ENCODE measurements at places on chromosomes 7 and 10.
A peak's percentile ranks its signal among the peaks of the same experiment; 100 is the strongest.

DNA sequence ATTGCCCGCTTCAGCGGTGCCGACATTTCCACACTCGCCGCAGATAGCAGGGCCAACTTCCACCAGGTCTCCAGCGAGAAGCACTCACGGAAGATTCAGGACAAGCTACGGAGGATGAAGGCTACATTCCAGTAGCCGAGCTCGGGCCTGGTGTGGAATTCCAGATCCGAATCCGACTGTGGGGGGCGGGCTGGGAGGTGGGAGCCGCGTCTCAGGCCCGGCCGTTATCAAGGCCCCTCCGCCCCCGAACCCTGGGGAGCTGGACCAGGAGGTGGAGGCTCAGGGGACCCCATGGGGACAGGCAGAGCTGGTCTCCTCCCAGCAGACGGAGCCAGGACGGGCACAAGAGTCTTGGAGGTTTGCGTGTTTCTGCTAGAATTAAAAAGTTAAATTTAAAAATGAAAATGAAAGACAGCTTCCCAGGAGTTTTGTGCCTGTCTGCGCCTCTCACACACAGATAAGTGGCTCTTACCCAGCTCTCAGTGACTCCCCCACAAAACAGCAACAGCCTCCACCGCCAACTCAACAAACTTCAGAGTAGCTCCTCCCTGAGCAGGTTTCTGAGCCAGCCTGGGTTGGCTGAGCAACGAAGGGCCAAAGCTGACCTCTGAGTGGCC is 5.2 kb upstream of the UTF1 start:
- DNase-seq, result no peak

GRCh38 chr10:79286318-79286951 is 60.8 kb upstream of the PPIF start:
- DNase-seq, result peak; percentile 83

DNA sequence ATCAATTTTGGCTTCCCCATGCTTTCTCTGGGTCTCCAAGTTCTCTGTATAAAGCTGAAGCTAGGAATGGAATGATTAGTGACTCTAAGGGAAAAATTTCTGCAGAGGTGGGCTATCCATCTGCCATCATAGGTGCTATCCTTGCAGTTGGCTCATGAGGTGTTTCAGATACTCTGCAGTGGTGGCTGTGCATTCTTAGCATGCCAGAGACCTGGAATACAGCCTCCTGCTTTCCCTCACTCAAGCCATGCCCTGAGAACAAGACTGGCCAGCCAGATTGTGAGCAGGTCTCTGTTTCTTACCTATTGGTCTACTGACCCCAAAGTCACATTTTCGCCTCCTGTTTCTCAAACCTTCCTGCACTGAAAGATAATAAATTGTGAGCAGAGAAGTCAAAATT is 719.6 kb downstream of the CCSER2 start:
- DNase-seq, result no peak

- DNase-seq, result peak; percentile 20
These were observed 9.2 kb downstream of the SGMS1 start for GRCh38 chr10:50614444-50615137.

DNA sequence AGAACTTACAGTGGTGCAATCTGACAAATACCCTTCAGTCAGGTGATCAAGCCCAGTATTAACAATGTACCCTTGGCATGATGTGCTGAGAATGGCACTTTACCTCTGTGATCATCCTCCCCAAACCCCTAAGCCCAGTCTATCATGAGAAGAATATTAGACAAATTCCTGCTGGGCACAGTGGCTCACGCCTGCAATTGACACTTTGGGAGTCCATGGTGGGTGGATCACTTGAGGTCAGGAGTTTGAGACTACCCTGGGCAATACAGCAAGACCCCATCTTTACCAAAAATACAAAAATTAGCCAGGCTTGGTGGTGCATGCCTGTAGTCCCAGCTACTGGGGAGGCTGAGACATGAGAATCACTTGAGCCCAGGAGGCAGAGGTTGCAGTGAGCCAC is 7.4 kb upstream of the CUL2 start:
- no peak for DNase-seq

DNA sequence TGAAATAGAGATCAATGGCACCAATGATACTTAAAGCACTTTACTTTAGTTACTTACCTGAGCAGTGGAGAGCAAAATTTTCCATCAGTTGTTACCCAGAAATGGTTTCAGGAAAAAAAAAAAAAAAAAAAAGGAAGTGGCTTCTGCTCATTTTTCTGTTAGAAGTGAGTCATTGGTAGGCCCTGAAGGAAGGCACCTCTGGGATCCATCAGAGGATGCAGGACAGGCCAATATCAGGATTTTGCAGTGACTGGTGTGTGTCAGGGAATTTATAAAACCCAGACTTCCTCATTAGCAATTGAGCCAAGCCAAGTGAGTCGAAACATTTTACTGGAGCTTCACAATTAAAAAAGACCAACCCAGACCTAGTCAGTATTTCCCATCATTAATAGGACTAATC is 2.3 kb upstream of the SMIM30 start:
- no peak for DNase-seq

- no peak for DNase-seq
These were observed 89.0 kb downstream of the PPP1R9A start for GRCh38 chr7:94996369-94996768.

DNA sequence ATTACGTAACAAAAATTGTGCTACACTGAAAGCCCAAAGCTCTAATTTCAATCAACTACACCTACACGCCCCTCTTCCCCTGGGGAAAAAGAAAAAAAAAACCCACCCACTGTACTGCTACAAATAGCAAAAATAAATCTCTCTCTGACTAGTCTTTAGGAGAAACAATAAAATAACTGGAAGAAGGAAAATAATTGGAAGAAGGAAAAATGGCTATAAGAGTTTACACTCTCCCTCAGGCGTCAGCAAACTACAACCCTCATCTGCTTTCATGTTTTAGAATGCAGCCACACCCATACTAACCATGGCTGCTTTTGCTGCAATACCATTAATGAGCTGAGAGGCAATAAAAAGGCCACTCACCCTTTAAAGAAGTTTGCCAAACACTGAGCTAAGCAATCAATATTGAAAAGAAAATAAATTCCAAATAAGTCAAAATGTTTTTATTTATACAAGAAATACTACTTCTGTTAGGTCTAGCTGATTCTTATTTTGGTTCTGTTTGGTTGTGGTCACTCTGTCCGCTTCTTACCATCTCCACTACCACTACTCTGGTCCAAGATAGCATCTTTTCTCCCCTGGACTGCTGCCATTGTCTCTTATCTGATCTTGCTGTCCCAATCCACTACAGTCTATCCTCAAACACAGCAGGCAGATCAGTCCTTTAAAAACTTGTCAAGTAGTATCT is 3.8 kb downstream of the MINDY3 start:
- no peak for DNase-seq

- no peak for DNase-seq
These were observed 39.4 kb downstream of the CSGALNACT2 start for GRCh38 chr10:43177595-43177994.

DNA sequence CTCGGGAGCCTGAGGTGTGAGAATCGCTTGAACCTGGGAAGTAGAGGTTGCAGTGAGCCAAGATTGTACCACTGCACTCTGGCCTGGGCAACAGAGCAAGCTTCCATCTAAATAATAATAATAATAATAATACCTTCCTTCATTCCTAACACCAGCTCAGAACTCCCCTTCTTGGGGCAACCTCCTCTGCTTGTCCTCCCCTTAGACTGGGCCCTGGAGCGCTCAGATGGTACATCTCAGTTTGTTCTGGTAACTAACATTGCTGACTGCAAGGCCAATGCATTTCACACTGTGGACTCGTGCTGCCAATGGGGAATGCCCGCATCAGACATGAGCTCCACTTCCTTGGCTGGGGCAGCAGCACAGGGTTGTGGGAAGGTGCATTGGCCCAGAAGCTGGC is 77.6 kb downstream of the C10orf105 start:
- DNase-seq, result no peak

- no peak for DNase-seq
These were observed 343.7 kb upstream of the SEMA3A start for GRCh38 chr7:84538268-84538667.

Measured in stimulated activated CD4-positive, alpha-beta T cell treated with anti-CD3 and anti-CD28 coated beads, Interleukin-1b, Interleukin-23, amount 100 ng/mL, for 48 hours (primary cell).